ENCODE measurements at places on chromosomes 3 and 15.

DNA sequence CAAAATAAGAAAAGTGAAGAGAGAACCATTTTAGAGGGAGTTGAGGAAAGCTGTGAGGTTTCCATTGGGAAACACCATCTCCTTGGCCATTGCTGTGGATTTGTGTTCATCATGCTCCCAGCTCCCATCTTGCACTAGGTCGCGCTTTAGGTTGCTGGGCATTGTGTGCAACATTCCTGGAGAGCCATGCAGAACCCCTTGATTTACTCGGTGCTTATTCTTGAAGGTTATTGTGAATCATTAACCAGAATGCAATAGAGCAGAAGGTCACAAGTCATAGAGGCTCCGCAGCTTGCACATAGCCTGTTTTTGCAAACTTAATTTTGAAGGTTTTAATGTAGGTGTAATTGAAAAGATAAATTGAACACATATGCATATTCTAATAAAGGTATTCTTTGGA lies 239.2 kb upstream of the IL12A start:
- no peak for DNase-seq

DNA sequence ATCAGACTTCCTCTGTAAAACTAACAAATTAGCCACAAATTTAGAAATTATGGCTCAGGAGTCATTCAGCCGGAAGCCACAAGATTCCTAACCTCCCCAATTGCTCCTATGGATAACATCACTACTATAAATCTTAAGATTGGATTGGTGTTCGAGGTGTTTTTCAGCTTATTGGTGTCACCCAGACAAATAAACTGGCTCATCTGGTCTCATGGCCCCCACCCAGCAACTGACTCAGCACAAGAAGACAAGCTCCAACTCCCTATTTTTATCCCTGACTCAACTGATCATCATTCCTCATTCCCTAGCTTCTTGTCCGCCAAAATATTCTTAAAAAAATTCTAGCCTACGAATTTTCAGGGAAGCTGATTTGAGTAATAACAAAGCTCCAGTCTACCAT lies 135.1 kb upstream of the STRIT1 start:
- DNase-seq: no peak

DNA sequence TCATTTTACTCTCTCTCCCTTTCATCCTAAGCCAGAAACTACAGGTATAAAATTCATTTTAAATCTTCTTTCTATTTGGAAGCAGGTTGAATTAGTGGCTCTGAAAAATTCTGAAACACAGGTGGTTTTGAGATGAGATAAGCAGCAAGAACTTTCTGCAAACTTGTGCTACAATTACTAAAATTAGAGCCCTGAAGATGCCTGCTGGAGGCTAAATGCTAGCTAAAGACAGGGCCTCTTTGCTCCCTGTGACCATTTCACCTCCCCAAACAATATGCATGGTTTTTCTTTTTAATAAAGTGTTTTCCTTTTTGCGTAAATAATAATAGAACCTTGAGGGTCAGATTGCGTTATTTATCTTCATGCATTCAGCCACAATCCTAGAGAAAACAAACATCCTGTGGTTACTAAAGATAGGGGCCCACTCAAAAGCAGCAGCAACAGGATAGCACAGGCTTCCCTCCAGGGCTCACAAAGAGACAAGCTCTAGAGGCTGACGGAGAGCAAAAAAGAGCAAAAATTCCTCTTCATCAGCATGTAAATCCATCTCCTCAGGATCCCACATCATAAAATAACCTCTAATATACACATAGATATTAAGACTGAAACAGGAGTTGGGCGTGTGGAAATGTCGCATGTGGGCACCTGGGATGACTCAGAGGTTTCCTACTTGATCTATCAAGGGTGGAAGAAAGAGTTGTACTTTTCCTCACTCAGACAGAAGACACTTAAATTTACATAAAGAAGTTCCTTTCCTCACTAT lies 26.5 kb upstream of the CP start:
- no peak for DNase-seq

DNA sequence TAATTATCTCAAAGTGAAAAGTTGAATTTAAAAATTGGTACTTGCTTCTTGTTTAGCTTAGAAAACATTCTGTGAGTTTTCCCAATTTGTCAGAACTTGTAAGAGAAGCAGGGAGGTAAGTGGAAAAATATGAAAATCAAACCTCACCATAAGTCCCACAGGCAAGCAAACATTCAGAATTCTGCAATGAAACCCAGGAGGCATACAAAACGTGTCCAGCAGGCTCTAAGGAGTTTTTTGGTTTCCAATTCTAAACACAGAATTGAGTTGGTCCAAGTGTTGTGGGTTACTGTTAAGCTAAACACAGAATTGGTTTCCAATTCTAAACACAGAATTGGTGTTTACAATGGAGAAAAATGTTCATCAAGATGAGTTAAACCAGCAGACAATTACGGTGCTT lies 27.1 kb upstream of the ACKR4 start:
- DNase-seq: no peak

DNA sequence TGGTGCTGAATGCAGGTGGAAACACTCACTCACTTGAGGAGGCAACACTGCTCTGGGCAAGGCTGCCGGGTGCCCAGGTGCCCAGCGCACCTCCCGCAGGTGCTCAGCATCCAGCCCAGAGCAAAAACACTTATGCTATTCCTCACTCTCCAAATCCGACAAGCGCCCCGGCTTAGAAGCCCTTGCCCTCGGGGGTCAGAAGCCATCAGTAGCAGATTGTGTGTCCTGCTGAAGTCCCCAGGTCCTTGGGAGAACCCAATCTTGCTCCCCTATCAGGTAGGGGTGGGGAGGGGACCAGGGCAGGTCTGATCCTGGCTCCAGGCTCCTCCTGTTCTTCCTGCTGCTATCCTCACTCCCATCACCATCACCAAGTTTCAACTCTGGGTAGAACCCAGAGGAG lies 46.7 kb downstream of the TLE3 start:
- no peak for DNase-seq
